Stimulated activated CD8-positive, alpha-beta memory T cell treated with anti-CD3 and anti-CD28 coated beads, Interleukin-2, amount 100 ng/mL, for 1 hour (primary cell): ENCODE measurements at places on chromosomes 3 and 15.

GRCh38 chr3:52030714-52031310 is 25.6 kb downstream of the DUSP7 start:
- no peak for DNase-seq

DNA sequence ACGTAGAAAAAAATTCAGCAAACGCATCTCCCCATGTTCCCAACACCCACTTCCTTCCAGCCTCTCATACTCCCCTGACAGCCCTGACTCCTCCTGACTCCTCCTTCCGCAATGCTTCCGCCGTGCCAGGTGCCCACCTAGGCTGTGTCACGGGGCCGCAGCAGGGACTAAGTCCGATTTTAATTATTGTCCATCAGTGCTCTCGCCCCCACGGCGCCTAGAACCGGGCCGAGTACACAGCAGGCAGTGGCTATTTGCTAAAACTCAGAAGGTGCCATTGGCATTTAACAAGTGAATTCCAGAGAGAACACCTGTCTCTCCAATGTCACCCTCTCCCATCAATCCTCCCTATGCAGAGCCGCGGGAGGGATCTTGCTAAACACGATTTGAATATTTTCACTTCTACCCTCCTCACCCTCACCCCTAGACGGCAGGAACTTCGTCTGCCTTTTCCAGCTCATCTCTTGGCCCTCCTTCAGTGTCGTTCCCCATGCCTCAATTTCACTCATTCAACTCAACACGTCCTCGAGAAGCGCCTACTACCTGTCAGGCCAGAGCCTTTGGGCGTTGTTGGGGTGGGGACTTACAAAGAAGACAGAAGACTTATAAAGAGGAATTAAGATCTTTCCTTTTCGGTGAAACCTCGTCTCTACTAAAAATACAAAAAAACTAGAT is 11.5 kb upstream of the SHF start:
- no peak for DNase-seq

DNA sequence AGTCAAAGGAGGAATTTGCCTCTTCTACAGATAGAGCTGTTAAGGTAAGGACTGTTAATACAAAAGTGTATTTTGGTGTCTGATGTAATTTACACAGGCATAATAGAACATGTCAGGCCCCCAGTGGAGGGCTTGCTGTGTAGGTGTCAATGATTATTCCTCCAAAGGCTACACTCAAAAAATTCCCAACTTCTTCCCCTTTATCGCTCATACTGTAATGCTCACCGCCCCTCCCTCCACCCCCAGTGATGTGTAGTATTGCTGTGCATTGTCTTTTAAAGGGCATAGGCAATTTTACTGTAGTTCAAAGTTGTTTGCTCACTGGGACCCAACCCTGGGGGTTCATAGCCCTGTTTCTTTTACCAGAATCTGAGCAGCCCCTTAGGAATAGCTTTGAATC is 32.2 kb downstream of the NSUN3 start:
- DNase-seq, result no peak

GRCh38 chr3:197989651-197990050 is 29.6 kb downstream of the LMLN start:
- no peak for DNase-seq

DNA sequence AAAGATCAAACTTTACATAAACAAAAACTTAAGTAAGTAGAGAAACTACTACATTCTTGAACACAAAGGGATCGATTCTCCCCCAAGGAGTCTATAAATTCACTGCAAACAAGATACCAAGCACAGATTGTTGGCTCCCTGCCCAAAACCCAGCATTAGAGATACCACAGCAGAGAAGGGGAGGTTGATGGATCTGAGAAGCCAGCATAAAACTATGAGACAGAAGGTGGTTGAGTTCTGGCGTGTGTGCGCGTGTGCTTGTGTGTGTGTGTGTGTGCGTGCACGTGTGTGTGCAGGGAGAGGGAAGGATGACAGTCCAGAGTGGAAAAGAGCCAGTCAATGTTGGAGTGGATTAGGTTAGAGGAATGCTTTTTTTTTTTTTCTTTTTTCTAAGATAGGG is 143.2 kb upstream of the PRR20G start:
- DNase-seq, result no peak

DNA sequence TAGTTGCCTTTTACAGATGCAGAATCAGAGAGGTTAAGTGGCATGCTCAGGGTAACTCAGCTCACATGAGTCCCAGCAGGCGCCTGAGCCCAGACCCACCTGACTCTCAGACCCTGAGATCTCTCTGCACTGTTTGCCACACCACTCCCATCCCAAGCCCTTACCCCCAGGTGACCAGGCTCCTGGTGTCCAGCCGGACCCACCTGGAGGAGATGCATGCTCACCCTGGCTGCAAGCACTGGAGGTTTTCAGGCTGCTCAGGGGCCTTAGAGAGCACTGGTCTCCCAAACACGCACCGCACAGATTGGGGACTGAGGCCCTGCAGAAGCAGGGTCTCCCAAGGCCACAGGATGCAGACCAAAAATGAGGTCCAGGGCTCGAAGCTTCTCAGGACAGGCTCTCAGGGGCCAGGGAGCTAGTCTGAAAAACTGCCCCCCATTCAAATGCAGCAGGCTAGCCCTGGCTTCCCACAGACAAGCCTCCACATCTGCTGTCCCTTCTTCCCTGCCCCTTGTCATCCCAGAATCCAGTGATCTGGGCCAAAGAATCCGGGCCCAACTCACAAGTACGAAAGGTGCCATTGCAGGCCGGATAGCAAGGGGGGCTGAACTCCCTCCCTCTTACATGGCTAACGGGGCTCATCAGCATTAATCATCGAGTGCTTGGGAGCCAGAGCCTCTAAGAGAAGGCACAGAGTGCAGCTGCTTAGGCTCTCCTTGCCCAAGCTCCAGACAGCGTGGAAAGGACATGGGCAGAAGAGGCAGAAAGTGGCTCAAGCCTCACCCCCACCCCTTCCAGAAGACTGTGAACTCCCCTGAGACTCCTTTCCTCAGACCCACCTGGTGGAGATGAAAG is 90.2 kb upstream of the PRR20G start:
- DNase-seq, result no peak

DNA sequence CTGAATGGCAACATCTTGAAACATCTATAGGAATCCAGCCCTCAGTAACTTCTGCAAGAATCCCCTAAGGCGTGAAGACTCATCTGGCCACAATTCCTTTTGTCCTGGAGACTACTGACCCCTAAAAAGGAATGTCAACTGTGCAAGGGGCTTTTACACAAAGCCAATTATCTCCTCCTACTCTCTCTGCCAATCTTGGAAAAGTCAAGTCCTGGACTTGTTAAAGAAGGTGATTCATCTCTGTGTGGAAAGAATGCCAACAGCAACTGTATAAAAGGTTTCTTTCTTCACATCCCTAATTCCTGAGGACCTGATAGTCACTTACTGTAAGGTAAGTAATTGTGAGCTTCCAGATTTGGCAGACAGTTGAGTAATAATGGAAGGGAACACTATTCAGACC is 22.3 kb downstream of the THRB start:
- DNase-seq, result no peak

GRCh38 chr15:75449585-75450306 is 1.7 kb downstream of the SIN3A start:
- no peak for DNase-seq

- no peak for DNase-seq
These were observed 8.0 kb upstream of the ZNF501 start for GRCh38 chr3:44721231-44722102.

DNA sequence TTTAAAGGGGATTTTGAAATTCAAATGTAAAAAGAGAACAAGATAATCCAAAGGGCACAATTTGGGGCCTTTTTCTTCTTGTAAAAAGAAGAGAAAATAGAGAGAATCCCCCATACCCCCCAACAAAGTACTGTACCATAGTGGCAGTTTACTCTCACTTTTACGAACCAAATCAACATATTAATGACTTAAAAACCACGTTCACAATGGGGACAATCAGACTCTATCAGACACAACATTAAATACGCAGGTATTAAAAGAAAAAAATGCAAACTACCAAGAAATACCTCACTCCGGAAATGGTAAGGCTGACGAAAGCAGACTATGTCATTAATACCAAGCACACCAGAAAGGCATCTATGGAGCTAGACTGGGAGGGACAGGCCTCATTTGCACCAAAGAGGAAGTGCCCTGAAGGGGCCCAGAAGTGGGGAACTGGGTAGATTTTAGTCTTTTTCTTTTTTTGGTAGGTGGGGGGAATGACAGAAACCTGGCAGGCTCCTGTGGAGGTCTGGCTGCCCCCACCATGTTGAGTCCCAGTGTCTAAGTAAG is 134.3 kb downstream of the TIGIT start:
- DNase-seq, result no peak

DNA sequence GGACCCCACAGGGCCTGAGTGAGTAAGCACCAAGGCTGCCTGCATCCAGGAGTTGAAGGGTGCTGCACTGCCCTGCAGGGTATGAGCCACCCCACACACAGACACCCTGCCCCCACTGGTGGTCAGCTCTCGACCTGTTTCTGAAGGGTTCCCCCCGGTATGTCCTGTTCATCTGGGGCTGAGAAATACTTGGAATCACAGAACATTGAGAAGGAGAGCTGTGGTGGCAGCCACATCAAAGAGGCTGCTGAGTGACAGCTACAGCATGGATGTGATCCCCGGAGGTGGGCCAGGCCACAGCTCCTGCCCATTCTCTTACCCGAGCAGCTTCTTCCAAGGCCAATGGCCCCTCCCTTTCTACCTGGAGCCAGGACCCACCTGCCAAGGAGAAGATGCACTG is 66.4 kb upstream of the PLXNA1 start:
- DNase-seq, result no peak

GRCh38 chr3:29168696-29169095 is 112.2 kb upstream of the RBMS3 start:
- DNase-seq, result no peak

DNA sequence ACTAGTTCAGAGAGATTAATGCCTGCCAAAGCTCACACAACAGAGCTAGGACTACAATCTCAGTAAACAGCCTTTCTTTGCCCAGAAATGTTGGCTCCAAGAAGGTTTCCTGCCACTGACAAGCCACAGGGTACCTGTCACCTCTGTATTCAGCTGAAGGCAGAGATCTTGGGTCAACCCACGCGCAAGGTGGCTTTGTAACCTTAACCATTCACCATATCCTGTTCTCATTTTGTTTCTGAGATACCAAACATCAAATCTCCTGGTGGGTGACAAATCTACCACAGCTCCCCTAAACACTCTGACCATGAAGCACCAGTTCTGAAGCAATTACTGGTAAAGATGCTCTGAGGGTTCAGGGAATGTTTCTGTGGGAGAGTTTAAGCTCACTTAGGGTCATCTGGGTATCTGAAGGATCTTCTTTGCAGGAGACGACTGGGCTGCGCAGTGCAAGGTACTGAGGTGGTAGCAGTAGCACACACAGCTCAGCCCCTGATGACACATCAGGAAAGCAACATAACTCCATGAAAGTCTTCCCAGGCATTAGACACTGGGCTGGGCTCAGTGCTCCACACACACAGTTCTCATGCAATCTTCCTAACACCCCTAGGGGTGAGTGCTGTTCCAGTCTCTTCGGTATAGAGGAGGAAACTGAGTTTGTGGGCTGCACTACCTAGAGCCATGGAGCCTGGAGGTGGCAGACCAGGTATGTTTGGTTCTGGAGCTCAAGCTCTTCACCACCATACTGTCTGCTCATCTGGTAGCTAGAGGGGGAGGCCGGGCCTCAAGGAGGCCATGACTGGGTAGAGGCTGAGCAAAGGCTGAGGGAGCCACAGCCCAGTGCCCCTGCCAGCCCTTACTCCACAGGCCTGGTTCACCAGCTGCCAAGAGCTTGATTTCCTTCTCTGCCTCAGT is 7.7 kb downstream of the CXCR6 start:
- DNase-seq, result peak; percentile 29

DNA sequence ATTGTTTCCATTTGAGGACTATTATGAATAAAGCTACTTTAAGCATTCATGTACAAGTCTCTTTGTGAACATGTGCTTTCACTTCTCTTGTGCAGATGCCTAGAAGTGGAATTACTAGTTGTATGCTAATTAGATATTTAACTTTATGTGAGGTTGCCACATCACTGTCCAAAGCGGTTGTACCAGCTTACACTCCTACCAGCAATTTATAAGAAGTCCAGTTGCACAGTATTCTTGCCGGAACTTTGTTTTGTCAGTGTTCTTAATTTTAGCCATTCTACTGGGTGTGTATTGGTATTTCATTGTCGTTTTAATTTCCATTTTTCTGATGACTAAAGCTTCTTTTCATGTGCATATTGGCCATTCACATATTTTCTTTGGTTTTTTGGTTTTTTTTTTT is 29.1 kb downstream of the SEMA3G start:
- DNase-seq, result no peak

DNA sequence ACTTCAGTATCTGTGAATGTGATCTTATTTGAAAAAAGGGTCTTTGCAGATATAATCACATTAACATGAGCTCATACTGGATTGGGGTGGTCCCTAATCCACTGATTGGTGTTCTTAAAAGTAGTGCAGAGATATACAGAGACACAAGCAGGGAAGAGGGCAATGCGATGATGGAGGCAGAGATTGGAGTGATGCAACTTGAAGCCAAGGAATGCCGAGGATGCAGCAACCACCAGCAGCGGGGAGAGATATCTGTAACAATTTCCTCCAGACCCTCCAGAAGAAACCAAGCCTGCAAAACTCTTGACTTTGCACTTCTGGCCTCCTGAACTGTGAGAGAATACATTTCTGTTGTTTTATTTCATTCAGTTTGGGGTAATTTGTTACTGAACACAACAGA is 171.0 kb upstream of the MBNL1 start:
- no peak for DNase-seq

- no peak for DNase-seq
These were observed 34.7 kb downstream of the SHC4 start for GRCh38 chr15:48928877-48929538.

DNA sequence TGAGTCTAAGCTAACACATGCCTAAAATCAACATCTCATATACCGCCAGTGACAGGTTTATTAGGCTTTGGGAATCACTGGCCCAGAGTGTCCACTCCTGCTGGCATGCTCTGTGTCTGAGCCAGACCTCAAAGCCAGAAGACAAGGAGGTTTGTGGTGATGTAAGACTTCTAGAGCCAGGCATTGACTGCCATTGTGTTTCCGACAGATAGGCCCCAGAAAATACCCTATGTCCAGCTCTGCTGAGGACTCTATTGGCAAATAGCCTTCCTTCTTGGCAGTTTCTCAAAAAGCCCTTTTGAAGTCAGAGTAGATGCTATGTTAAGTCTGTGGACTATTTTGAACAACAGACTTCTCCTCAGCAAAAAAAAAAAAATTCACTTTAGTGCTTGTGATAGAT is 181.9 kb upstream of the UBE2E1 start:
- no peak for DNase-seq

GRCh38 chr15:51841406-51842040 is 12.1 kb downstream of the TMOD3 start:
- no peak for DNase-seq

DNA sequence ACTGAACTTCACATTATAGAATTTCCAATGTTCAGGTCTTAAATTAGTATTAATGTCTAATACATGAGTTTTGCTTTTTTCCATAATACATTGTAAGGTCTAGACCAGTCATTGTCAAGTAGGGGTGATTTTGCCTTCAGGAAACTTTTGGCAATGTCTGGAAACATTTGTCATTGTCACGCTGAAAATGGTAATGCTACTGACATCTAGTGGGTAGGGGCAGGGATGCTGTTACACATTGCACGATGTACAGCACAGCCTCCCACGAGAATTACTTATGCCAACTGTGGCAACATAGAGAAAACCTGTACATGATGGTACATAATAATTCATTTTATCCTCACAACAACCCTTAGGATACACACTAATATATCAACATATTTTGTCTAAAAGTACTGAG is 384.1 kb downstream of the CADM2 start:
- DNase-seq, result no peak

- DNase-seq, result no peak
These were observed 15.3 kb downstream of the SYNM start for GRCh38 chr15:99120050-99120777.
